ENCODE measurements at places on chromosomes 11 and 22.

- no peak for DNase-seq
Measured at GRCh38 chr11:34214961-34215805, 109.8 kb downstream of the NAT10 start.

- DNase-seq, result no peak
Measured at GRCh38 chr11:118012083-118012669, 26.0 kb downstream of the IL10RA start.

- DNase-seq, result peak; percentile 59
Measured at GRCh38 chr11:47143322-47143721, 33.4 kb downstream of the ARFGAP2 start.

- DNase-seq, result no peak
Measured at GRCh38 chr11:3127706-3128355, 37.3 kb downstream of the OSBPL5 start.

- DNase-seq, result no peak
Measured at GRCh38 chr11:134045799-134046635, 22.9 kb upstream of the JAM3 start.

GRCh38 chr11:19445771-19446170, 205.0 kb upstream of the E2F8 start:
- no peak for DNase-seq

DNA sequence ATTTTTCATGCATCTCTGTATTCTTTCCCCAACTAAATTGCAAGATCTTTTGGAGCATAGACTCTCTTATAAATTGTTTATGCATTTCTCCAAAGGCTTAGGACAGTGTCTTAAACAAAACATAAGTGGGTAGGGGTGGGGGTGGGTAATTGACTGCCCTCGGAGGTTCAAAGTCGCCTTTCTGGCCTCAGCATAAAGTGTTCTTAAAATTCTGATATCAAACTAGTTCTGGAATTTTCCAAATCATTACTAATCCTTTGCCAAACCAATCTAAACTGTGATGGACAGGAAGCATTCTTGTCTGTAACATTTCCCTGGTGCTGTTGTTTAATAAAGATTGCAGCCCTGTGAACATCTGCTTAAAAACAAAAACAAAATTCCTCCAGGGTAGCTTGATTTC, 61.8 kb upstream of the FAT3 start:
- no peak for DNase-seq

- peak; percentile 60 for DNase-seq
Measured at GRCh38 chr22:41565403-41566054, 4.7 kb downstream of the CSDC2 start.

- peak; percentile 35 for DNase-seq
Measured at GRCh38 chr11:19892876-19893275, 180.2 kb downstream of the NAV2 start.

DNA sequence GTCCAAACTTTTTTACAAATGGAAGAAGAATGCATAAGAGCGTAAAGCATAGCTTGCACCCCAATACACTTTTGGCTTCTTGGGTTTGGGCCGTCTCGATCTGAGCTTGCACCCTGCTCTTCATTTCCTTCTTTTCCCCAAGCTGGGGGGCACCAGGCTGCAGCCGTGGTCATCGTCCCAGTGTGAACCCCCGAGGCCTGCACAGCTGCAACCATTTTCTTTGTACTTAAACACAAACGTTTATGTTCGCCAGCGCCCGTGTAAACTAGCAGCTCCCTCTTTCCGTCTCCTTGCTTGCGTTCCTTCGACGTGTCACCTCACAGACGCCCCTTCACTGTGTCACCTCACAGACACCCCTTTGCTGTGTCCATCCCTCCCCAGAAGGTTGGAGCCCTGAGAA, 10.1 kb downstream of the KRTAP5-5 start:
- DNase-seq, result no peak

GRCh38 chr22:49966774-49967705, 6.5 kb downstream of the PIM3 start:
- DNase-seq, result peak; percentile 85

DNA sequence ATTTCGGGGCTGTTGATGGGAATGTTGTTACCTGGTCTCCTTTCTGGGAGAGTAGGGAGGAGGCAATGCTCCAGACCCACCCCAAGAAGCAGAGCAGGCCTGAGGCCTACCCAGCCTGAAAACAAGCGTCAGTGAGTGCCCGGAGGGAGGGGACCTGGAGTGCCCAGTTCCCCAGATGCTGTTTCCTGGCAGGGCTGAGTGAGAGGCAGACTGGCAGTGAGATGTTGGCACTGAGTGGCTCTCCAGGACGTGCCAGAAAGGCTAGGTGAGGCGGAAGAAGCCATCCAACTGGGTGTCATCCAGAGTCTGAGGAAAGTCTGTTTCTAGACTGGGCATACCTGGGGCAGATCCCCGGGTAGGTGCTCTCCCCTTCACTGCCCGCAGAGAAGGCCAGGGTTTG, 1.3 kb downstream of the POU2F3 start:
- DNase-seq, result no peak

GRCh38 chr22:36010882-36011281, 17.7 kb downstream of the RBFOX2 start:
- peak; percentile 80 for DNase-seq

GRCh38 chr11:69655479-69656428, 14.8 kb downstream of the CCND1 start:
- no peak for DNase-seq

- no peak for DNase-seq
Measured at GRCh38 chr11:33699515-33700062, 1.0 kb downstream of the C11orf91 start.

- no peak for DNase-seq
Measured at GRCh38 chr22:30919973-30920372, 48.6 kb downstream of the MORC2 start.

GRCh38 chr11:122701143-122701542, 45.6 kb downstream of the UBASH3B start:
- no peak for DNase-seq

- no peak for DNase-seq
Measured at GRCh38 chr22:19998991-19999820, 17.4 kb downstream of the ARVCF start.

- peak; percentile 85 for DNase-seq
Measured at GRCh38 chr11:95671768-95672167, 117.8 kb downstream of the FAM76B start.

- DNase-seq, result no peak
Measured at GRCh38 chr11:2799881-2800654, 85.5 kb downstream of the CDKN1C start.

All from fibroblast of gingiva (primary cell).